ENCODE measurements at places on chromosomes 13 and 19.

DNA sequence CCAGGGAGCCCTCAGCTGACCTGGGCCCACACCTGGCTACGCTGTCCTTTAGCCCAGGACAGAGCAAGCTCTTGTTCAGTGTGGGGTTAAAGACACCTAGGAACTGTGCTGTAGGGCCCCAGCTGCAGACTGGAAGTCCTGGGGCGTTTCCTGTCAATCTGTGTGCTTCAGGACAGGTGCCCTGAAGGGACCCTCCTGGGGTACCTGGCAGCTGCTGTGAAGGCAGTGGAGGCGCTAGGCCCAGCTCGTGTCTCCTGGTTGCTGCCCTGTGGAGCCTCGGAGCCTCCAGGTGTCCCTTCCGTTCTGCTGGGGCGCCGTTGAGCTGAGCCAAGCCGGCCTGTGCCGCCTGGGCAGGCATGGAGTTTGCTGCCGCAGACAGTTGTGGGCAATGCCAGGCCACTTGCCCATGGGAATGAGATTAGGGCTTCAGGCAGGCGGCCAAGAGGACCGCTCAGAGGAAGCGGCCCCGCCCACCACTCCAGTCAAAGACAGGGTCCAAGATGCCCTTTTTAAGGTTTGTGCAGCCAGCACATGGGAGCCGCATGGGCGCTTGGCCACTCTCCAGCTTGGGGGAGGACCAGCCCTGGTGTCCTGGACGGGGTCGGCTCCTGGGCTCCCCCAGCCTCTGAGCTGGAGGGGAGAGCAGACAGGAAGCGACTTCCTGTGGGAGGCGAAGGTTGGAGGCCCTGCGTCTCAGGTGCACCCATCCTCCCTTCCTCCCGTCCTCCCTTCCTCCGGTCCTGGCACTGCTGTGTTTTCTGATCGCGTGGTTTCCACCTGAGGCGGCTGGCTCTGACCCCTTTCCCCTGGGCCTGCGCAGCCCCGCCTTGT is 4.0 kb downstream of the PTBP1 start:
- DNase-seq = no peak

DNA sequence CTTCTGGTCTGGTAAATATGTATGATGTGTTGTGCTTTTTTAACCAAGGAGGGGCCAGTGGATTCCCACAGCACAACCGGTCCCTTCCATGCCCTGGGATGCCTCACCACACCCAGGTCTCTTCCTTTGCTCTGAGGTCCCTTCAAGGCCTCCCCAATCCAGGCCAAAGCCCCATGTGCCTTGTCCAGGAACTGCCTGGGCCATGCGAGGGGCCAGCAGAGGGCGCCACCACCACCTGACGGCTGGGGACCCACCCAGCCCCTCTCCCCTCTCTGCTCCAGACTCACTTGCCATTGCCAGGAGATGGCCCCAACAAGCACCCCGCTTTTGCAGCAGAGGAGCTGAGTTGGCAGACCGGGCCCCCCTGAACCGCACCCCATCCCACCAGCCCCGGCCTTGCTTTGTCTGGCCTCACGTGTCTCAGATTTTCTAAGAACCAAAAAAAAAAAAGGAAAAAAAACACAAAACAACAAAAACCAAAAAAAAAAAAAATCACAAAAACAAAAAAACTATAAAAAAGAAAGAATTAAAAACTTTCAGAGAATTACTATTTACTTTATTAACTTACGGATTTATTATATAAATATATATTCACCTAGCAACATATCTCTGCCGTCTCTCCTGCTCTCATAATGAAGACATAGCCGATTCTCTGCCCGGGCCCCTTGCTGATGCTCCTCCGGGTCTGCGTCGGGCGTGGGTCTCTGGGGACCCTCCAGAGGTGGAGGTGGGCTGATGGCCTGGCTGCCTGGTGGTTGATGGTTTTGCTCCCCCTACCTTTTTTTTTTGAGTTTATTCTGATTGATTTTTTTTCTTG is 14.4 kb downstream of the CAPN12 start:
- DNase-seq = peak; percentile 56

DNA sequence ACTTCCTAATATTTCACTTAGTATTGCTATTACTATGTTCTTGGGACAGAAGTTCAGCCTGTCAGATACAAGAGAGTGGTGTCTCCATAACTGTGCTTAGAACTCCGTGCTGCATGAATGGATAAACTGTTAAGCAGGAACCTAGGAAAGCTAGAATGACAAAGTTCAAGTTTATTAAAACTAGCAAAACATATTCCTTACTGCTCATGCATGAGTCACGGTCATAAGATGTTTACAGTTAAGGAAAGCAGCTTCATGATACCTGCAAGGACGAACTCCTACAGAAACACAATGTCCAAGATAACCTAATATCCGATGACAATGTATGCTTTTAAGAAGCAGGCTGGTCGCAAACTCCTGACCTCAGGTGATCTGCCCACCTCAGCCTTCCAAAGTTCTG is 6.0 kb upstream of the ZNF765 start:
- no peak for DNase-seq

GRCh38 chr13:99265162-99265800 is 7.1 kb upstream of the GPR18 start:
- no peak for DNase-seq

DNA sequence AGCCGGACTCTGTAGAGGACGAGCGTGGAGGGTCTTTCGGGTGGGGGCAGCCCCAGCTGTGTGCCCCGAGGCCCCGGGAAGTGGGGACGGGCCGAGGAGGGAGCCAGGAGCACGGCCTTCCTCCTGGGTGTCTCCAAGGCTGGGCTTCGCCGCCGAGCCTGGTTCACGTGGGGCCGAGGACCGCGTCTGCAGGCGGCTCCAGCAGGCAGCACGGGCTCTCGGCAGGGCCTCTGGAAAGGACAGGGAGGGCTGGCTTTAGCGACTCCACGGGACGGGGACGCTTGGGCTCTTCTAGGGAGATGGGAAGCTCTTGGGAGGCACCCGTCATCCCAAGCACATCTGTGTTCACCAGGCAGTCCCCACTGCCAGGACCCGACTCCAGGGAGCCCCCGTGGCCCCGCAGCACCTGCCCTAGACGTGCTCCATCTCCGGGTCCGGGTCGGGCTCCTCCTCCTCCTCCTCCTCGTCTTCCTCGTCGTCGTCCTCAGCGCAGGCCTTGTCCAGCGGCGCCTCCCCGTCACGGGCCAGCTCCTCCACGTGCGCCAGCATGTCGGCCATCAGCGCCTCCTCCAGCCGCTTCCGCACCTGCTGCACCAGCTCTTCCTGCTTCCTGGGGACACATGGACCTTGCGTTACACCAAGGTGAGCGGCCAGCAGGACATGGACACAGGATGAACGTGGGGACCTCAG is 9.9 kb upstream of the MEX3D start:
- DNase-seq = no peak

- DNase-seq = no peak
Measured at GRCh38 chr19:20423381-20424197, 142.0 kb downstream of the ZNF737 start.

DNA sequence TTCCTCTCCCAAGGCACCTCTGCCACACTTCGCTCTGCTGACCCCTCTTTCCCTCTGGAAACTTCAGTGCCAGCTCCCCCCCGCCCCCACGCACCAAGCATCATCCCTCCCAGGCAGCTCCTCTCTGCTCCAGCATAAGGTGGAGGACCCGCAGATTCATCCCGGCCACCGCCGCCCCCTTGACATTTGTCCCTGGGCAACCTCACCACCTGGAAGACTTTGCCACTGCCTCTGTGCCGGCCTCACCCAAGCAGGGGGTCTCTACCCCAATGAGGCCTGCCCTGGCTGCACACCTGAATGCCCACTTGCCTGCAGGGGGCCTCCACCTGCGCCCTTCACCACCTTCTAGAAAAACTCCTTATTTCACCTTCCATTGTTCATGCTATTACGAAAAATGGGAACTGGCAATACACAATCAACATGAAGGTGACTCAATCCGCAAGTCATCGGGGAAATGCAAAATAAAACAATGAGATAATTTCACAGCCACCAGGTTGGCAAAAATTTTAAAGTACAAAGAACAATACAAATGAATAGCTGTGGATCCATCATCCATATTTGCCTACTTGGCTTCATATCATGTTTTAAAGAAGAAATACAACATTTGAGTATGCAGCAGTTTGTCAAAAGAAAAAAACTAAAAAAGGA is 21.9 kb downstream of the CCNE1 start:
- DNase-seq = no peak

DNA sequence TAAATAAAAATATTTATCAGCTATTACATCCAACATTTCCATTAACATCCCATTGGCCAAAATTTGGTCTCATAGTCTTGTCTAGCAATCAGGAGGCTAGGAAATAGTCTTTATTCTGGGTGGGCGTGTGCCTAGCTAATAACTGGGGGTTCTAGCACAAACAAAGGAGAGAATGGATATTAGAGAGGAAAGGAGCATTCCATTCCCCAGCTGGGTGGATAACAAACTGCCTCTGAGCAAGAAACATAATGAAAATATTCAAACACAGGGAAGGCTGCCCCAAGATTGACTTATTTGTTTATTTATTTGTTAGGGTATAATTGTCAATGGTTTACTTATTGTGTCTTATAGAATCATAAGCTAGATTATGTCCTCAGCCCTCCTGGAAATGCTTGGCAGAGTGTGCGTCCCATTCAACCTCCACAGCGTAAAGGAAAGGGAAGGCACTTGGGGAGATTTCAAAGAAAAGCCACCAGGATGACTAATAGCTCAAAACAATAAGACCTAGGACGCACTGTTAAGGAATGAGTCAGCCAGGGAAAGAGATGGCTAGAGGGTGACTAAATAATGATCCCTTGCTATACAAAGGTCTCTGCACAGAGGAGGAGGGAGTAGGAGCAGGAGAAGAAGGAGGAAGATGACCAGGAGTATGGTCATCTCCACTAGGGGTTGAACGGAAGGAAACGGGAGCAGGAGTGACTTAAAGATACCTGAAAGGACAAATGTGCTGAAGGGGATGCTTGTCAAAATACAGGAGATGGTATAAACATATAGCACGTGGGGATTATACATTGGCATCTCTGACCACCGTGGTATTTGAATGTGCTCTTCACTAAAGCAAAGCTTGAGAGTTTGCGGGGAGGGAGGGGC is 23.5 kb upstream of the USP12 start:
- DNase-seq = no peak

GRCh38 chr19:7494416-7495098 is 5.7 kb upstream of the PEX11G start:
- DNase-seq = no peak

- no peak for DNase-seq
Measured at GRCh38 chr19:823565-824121, 1.9 kb upstream of the PLPPR3 start.

DNA sequence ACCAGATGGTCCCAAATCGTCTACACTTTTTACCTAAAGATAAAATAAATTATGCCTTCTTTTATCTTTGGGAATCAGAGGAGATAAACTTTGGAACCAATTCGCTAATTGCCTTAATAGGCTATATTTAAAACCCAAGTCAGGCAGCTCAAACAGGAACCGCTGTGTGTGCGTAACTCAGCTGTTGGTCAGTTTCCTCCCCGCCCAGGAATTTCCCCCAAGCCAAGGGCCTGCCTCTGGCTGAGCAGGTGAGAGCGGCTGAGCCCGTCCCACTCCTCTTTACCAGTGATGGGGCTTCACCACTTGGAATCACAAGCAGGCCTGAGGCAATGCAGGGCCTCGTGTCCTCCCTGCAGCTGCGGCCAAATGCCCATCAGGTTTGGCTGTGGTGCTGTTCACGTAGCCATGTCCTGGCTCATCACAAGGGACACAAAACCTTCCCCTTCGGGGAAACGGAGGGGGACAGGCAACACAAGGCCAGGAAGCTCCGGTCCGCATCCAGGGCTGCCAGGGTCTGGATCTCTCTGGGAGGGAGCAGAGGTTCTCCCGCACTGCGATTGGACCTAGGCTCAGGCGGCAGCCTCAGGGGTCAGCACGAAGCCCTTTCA is 503 bp upstream of the SLC7A9 start:
- no peak for DNase-seq

DNA sequence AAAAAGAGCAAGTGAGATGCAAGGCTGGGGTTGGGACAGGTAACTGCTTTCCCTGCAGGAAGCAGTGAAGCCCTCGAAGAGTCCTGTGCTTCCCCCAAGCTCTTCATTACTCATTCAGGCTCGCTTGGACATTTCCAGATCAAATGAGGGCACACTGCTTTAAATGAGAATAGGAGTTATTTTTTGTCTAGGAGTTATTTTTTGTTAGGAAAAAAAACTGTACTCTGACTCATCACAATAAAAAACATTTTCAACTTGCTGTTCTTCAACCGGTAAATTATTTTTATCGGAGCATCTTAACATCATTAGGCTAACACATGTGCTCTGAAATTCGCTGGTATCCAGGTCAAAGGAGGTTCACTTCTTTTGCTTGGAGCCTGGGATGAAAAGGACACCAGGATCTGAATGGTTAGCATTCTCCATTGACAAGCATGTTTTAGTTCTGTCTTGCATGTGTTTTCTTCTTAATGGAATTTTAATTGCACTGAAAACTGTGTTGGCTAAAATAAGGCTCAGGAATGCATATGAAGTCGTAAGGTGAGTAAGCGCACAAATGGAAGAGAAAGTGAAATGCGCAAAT is 80.7 kb upstream of the STK24 start:
- no peak for DNase-seq

DNA sequence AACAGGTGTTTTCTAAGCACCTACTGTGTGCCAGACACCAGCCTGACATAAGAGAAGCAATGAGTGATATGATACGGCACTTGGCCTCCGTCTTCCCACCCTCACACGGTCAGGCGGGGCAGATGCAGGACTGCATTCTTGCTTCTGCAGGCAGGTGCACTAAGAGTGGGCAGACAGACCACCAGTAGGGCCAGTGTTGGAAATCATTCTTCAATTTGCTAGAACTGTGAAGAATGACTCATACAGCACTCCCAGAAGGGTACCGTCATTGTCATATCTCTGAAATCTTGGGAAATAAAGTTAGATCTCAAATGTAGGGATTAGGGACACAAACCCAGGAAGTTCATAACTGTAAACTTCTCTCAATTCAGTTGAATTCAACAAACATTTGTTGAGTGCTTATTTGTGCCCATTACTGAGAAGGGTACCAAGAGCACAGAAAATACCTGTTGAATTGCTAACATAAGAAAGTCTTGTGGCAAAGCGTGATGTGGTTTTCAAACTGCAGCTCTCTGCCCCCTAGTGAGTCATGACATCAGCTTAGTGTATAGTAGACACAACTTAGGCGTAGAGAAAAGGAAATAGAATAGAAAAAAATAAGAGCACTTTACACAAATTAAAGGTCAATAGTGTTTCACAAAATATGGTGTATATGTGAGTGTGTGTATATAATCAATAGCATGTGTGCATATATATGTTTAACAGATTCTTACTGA is 76.1 kb downstream of the TEX26 start:
- DNase-seq = no peak

DNA sequence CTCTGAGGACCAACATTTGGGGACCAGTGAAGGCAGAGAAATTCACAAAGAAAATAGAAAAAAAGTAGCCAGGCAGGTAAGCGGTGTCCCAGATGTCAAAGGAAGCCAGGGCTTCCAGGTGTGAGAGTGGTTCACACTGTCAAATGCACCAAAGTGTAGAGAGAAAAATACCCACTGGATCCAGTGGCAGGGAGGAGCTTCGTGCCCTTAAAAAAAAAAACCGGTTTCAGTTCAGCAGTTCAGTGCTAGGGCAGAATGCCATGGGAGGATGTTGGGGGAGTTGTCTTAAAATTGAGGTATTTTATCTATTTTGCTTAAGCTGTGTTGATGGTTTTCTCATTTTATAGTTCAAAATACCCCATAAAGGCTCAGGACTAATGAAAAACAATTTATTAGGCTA is 47.8 kb upstream of the C1QTNF9 start:
- DNase-seq = no peak

All from stimulated activated CD8-positive, alpha-beta memory T cell treated with anti-CD3 and anti-CD28 coated beads, Interleukin-15, amount 100 ng/mL, for 1 hour (primary cell).